ELR (cell line): ENCODE measurements at places on chromosomes 3 and 15.

- peak; percentile 67 for DNase-seq
Observed at GRCh38 chr3:98573181-98573728, 20.2 kb downstream of the CPOX start.

DNA sequence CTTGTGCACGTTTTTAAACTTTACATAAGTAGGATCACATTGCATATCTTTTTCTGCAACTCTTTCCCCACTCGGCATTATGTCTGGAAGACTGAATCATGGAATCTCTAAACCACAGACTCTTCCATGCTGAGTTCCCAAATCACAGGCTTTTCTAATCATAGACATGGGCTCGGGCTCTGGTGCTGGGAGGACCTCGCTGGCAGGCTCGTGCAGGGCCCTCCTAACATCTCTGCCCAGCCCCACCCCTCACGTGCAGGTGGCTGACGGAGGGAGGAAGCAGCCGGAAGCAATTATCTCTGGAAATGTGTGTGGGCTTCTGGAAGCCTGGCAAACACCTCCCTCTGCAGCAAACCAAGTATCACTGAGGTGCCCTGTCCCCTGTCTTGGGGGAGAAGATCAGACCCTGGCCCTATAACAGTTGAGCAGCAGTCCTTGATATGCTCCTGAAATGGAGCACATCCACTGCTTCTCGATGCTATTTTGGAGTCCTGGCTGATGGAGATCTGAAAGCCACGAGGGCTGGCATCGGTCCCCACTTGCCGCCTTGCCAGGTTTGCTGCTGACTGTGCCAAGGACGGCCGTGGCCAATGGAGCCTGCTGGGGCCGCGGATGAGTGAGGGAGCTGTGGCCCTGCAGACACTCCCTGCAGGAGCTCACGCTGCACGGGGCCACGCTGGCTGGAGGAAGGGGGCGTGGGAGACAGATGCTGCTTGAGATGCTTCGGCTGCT is 4.4 kb upstream of the IQSEC1 start:
- no peak for DNase-seq

DNA sequence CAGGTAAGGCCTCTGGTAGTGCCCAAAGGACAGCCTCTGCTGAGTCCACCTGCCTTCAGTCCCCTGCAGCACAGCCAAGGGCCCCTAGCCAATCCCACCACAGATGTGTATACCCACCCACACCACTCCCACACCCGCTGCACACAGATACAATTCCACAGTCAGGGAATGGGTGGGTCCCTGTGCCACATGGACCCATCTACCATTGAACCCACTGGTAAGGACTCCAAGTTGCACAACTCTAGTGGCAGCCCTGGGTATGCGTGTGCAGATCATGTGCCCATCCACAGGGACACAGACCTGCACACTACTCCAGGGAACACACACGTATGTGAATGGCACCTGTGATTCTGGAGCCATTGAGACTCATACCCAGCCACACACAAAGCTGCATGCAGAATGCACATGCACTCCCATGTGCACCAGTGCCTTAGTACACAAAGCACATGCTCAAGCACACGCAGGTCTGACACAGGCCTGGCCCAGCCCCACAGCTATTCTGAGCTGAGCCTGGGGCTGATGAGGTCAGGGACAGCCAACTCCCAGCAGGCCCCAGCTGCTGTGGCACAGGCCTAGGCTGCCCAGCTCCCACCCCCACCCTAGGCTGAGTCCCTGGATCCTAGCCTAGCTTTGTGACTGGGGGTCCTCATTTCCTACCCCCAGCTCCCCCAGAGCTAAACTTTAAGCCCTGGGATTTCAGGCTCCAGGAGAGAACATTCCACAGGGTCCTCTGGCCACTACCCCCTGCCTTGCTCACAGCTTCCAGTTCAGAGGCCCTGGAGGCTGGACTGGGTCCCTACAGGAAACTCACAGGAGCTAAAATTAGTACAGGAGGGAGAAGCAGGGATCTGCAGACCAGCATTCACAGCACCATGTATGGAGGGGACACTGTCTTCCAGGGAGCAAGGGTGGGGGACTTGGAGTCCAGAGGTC is 2.7 kb upstream of the ALS2CL start:
- DNase-seq = peak; percentile 17

DNA sequence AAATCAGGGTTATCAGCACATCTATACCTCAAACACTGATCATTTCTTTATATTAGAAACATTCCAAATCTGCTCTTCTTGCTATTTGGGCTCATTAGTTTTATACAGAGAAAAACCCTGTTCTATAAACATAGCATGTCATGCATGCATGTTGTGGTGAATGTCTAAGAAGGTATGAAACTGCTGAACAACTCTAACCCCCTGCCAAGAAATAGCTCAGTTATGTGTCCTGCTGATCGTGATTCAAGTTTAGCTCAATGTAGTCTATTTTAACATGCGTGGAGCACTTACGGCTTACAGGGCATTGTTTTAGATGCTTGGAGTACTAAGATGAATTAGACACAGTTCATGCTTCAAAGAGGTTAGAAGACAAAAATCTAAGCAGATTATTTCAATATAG is 35.8 kb downstream of the MYH15 start:
- DNase-seq = peak; percentile 53

GRCh38 chr15:65115086-65115485 is at the start of gene UBAP1L:
UBAP1L (minus strand) TSS chr15:65115200; CDS start chr15:65106215, 8,985 bp downstream.
- DNase-seq = no peak

DNA sequence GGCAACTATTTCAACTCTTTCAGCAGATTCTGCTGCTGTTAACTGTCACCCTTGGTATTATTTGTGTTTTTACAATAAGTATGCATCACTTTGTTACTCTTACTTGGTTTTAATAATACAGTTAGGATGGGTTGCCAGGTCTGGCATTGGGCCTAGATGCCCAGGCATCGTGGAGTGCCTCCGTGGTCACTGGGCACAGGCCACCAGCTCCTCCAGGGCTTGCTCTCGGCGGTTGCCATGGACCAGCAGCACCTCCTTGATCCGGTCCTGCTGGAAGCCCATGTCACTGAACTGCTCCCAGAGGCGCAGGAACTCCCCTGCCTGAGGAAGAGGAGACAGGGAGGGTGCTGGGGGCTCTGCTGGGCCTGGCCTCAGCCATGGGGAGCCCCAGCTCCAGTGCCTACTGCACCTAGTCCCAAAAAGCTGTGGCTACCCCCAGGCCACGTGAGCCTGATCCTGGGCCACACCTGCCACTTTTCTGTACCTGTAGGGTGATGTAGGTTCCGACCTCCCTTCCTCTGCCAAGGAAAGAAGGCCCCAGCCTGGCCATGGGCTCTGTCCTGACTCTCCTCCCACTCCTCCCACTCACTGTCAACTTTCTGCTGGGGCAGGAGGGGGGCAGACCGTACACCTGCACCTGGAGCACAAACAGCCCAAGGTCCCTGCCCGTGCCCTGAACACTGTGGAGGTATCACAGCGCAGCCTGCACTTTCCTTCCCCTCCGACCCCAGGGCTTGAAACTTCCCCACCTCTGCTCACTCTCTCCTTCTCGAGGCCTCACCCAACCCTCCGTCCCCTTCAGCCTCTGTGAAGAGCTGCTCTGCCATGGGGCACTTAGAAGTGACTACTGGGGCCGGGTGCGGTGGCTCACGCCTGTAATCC is 16.6 kb downstream of the KBTBD13 start:
- no peak for DNase-seq

DNA sequence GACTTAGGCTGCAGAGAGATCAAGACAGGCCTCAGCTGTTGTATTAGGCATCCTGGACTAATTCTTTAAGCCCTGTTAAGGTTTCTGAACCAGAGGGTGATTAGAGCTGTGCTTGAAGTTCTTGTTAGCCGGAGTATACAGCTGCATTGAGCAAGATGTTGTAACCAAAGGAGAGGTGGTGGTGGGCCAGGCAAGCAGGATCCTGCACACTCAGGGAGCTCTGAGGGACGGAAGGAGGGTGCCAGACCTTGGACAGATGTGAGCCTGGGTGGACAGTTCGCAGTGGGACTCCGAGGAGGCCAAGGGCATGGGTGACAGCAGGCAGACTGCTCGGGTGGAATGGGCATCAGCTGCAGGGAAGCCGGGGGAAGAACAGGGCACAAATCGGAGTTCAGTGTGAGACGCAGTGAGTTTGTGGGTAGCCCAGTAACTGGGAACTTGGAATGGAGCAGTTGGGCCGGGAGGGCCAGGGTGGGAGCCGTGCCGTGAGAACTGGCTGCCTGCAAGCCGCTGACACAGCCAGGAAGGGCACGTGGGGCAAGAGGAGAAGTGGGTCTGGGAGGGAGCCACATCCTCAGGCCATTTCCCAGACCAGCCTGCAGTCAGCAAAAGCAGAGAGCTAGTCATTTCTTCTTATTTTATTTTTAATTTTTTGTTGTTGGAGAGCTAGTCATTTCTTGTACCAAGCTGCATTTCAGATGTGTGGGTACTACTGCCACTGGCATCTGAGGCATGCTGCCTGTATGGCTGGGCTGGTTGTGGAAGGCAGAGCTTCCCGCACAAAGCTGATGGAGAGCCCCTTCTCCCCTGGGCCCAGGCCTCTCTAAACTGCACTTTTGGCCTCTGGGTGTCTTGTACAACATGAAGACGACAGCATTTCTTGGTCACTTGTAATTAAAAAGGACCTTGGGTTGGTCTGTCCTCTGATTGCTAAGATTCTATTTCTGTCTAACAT is 61.0 kb downstream of the PGPEP1L start:
- DNase-seq = no peak

GRCh38 chr3:55842204-55842603 is 355.1 kb upstream of the WNT5A start:
- DNase-seq = no peak

- no peak for DNase-seq
Observed at GRCh38 chr15:42175671-42176070, 19.2 kb upstream of the PLA2G4F start.

GRCh38 chr3:190886945-190887344 is 24.5 kb upstream of the GMNC start:
- peak; percentile 16 for DNase-seq

GRCh38 chr3:184633237-184633579 is 71.6 kb downstream of the EPHB3 start:
- no peak for DNase-seq

GRCh38 chr3:16063603-16064002 is 110.9 kb upstream of the GALNT15 start:
- DNase-seq = no peak

- peak; percentile 11 for DNase-seq
Observed at GRCh38 chr3:164194842-164195241, 883.5 kb downstream of the SI start.

GRCh38 chr15:72873379-72874233 is 90.0 kb upstream of the ADPGK start:
- DNase-seq = no peak

- peak; percentile 30 for DNase-seq
Observed at GRCh38 chr3:124552224-124552623, 178.0 kb upstream of the UMPS start.

GRCh38 chr3:4888913-4889846 is 90.1 kb upstream of the BHLHE40 start:
- DNase-seq = no peak

DNA sequence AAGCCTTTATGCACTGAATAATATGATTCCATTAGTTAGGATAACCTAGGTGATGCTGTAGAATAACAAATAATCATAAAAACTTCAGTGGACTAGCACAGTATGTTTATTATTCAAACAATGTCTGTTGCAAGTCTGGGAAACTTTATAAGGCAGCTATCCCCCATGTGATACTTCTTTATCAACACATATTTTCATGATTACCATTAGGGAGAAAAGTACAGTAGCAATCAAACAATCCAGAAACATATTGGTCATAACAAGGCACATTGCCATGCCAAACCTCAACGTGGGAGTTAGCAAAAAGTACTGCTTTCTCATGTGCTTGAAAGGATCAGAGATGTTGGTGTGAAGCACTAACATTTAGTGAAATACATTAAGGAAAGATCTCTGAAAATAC is 35.5 kb downstream of the EOMES start:
- DNase-seq = peak; percentile 57

DNA sequence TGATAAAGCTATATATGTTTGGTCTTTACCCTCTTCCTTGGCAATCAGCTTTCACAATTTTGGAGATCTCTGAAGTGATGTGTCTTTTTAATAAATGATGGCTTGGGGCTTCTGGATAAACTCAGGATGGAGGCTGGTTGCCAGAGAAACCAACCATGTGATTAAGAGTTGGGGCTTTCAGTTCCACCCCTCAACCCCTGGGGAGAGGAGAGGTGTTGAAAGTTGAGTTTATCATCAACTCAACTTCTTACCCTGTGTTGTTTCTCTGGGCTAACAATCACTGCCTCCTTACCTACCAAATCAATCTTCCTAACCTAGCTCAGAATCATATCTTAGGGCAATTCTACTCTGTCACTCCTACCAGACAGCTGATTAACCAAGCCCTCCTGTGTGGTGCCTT is 735.8 kb downstream of the ZPLD1 start:
- no peak for DNase-seq

DNA sequence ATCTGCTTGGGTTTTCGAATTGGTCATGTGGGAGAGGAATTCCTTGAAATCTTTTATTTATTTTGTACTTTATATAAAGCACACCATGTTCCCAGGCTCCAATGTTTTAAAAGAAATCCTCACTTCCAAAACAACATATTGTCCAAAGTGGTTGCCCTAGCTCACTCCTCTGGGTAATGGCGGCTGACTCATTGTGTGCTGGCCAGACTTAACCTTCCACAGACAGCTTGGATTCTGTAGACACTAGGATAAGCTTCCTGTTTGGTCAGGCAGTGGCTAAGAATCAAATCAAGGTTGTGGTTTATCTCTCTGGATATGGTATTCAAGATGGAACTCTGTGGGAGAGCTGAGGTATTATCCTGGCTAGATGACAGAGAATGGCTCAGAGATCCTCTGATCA is 55.8 kb upstream of the FAM98B start:
- DNase-seq = peak; percentile 97

GRCh38 chr15:88246081-88246480 is 10.5 kb downstream of the NTRK3 start:
- no peak for DNase-seq

DNA sequence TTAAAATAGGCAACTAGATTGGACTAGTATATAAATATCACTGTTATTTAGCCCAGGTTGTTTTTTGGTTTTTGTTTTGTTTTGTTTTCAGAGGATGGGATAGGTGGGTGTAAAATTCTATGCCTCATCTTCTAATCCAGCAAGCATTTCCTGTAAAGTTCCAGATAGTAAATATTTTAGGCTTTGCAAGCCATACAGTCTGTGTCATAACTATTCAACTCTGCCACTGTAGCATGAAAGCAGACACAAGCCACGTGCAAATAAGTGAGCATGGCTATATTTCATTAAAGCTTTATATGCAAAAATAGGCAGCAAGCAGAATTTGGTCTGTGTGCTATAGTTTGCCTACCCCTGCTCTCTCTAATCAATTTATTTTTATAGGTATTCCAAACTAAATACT is 657.3 kb upstream of the TGFBR2 start:
- DNase-seq = peak; percentile 46

GRCh38 chr3:188554404-188554803 is 400.4 kb downstream of the LPP start:
- no peak for DNase-seq

DNA sequence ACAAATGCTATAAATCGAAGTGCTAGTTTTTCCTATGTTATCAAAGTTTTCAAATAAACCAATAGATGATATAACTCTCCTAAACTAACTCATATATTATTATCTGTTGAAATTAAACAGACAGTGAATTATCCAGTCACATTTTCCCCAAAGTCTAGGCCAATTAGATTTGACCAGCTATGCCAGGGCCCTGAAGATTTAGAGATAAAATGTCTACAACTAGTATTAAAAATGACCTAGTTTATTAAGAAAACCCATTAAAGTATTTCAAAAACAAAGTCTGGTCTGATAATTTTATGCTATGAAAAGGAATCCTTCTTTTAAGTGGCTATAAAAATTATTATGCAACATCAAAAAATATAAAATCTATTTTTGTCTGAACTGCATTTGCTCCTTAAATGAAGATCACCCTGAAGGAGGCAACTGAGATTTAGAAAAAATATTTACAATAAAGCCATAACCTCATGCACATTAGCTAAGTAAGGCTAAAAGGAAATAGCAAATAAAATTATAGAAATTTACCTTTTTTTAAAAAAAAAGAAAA is 83.4 kb upstream of the MEX3B start:
- no peak for DNase-seq
